ENCODE measurements at places on chromosomes 4 and X.

GRCh38 chr4:36333303-36333877 is 52.0 kb downstream of the DTHD1 start:
- no peak for ATAC-seq

- ATAC-seq = no peak
Measured at GRCh38 chr4:141102367-141102766, 30.9 kb downstream of the RNF150 start.

DNA sequence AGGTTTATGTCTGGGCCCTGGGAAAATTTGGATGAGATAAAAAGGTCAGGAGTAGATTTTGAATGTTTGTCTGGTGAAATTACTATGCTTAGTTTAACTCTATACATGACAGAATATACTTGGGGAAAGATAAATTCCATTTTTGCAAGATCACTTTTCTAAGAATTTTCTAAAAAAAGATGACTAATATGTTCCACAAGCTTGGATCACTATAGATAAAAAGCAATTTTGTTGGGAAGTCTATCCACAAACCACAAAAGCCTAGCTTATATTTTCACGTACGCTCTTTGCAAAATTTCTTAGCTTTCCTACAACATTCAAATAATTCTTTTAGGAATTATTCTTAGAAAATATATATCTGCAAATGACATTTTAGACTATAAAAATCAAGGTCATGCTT is 20.6 kb upstream of the COQ2 start:
- no peak for ATAC-seq

- peak; percentile 73 for ATAC-seq
Measured at GRCh38 chr4:80125252-80126177, 52.5 kb upstream of the ANTXR2 start.

- ATAC-seq = no peak
Measured at GRCh38 chr4:1778642-1779392, 14.3 kb upstream of the FGFR3 start.

DNA sequence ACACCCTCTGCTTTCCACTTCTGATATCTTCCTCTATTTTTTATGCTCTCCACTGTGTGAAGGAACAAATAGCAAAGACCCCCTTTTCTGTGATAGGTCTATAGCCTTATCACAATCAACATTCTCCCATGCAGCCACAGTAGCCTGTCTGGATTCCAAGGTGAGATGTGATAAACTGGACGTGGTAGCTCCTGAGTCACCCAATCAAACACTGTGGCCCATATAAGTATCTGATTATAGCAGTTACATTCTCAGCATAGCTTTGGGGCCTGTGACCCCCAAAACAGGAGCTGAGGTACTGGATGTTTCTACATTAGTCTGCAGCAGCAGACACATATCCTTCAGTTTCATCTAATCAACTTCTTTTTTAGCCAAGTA is 172.7 kb upstream of the IGFBP7 start:
- no peak for ATAC-seq

DNA sequence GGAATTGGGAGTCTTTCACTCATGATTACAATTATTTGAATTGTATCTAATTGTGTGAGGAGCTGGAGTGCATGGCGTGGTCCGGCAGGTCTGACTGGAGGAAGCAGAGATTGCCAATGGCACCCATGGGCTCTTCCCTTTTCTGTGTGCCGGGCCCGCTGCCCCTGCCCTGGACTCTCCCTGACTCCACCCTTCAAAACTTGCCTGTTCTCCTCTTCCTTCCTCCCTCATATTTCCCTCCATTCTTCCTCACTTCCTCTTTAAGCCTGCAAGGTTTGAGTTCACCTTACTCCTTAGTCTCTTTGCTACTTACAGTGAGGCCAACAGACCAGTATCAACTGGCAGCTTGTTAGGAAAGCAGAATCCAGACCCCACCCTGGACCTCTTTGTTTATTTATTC is 6.5 kb upstream of the STBD1 start:
- ATAC-seq = no peak

DNA sequence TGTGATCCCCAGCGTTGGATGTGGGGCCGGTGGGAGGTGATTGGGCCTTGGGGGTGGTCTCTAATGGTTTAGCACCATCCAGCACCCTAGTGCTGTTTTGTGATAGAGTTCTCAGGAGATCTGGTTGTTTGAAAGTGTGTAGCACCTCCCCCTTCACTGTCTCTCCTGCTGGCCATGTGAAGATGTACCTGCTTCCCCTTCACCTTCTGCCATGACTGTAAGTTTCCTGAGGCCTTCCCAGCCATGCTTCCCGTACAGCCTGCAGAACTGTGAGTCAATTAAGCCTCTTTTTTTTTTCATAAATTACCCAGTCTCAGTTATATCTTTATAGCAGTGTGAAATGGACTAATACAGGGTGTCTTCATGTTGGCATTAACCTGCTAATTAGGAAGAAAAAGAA is 19.3 kb upstream of the TBC1D14 start:
- ATAC-seq = no peak

DNA sequence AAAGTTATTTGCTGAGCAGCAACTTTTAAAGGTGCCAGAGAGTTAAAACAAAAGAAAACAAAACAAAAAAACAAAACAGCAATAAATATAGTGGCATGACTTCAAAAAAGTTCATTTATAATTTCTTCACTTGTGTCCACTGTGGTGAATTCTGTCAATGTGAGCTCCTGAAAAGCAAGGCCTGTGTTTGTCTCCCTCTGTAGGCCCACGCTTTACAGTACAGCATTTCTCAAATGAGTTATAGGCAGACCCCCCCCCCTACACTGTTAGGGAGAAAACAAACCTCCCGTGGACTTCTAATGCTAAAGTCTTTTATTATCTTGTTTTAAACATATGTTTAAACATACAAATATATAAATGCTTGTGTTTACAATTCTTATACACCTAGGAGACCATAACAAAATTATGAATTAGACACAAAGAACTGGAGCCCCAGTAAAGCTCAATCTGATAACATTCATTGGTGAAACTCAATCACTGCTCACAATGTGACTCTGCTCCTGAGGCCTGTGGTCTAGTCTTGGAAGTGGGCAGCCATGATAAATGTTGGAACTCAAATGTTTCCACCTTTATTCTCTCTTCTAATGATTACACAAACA is 47.0 kb upstream of the SCOC start:
- no peak for ATAC-seq

GRCh38 chrX:51892921-51893745 is at the start of gene MAGED1:
Gene MAGED1 (plus strand): TSS chrX:51893623. CDS start chrX:51894305, 682 bp downstream.
- ATAC-seq = peak; percentile 94

DNA sequence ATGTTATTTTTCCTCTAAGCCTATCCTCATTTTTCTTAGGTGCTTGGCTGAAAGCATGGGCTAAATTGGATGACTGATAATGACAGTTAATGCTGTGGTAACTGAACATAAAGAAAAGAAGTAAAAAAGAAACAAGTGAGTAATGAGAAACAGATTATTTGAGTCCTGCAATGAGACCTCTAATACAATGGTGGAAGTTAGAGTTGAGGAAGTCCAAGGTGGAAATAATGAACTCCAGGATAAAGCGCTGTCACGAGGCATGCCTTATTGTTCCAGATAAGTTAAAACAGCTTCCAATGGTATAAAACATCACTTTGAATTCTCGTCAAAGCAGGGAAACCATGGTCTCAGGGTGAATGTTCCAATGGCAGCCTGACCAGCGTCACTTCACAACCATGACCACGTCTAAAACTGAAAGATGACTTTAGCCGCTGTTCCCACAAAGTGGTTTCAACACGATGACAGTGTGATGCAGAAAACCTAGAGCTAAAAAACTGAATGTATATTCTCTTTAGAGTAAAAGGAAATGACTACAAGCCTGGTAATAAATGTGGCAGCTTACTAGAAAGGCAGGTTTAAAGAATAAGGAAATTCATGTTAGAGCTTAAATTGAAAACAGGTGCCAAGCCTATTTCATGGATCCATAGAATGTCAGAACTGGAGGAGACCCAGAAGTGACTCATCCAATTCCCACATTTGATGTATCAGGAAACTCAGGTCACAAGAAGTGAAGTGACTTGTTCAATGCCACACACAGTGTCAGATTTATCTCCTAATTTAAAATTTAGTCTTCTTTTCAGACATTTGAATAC is 202.6 kb upstream of the GYPA start:
- no peak for ATAC-seq
